NCI-H1092 treated with DMSO at 0.1 percent for 48 hours (cell line): ENCODE measurements at places on chromosomes 3 and 15.

GRCh38 chr15:75945953-75946352 is 42.3 kb downstream of the FBXO22 start:
- DNase-seq: no peak

- DNase-seq: no peak
Observed at GRCh38 chr3:9416139-9416780, 18.8 kb downstream of the SETD5 start.

- DNase-seq: no peak
Observed at GRCh38 chr3:179304605-179305004, 18.2 kb upstream of the ZNF639 start.

DNA sequence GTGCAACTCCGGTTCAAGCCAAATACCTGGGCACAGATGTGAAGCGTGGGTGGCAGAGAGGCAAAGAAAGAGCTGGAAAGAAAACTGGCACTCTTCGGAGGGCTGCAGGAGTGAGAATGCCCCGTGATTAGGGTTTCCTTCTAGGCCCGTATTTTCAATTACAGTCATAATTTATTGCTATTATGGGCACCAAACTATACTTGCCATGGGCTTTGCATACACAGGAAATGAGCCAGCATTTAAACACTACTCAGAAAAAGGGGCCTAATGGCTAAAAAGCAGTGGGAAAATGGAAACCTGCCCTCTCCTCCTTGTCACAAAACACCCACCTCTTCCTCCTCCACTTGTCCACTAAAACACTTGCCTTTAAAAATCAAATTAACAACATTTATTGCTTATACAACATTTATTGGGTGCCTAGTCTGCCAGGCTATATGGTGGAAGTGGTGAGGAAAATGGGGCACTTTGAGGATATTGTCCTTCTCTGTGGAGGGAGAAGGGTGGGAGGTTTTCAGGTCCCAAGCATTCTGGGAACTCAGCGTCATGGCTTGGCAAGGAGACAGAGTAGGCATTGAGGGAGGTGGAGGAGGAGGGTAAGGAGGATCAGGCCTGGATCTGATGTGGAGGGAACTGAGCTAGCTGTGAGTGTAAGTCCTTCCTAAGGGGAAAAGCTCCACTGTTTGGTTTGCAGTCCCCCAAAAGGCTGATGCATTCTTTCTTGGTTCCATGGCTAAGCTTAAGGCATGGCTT is 160.9 kb downstream of the SLCO3A1 start:
- DNase-seq: no peak

- DNase-seq: no peak
Observed at GRCh38 chr3:11908981-11909698, 62.5 kb upstream of the TAMM41 start.

- no peak for DNase-seq
Observed at GRCh38 chr3:169323578-169324451, 339.7 kb downstream of the MECOM start.

- no peak for DNase-seq
Observed at GRCh38 chr3:140368223-140368811, 309.5 kb upstream of the TRIM42 start.

DNA sequence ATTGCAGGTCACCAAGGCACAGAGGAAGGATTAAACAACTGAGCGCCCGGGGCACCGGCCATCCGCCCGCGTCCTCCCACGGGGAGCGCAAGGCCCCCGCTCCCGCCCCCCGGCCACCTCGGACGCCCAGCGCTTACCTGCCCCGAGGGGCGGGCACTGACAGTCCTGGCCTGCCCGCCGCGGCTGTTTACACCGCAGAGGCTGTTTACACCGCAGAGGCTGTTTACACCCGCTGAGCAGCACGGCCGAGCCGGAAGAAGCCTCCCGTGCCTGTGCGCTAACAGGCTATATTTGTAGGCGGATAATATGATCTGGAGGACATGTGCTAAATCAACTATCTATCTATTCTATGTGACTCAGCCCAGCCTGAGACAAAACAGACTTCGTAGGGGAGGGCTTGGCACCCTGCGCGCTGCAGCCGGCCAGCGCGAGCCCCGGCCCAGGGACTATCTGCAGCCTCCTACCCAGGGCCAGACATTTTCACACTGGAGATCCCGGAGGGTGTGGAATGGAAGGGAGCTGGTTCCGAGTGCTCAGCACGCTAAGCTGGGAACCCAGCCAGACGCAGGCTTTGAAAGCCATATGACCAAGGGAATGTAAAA is at the start of gene LRRC2:
Gene LRRC2, minus strand, starts transcription at position 263 of the 602 bp plus-strand sequence. CDS start 14,711 bp downstream, outside the sequence.
- DNase-seq: no peak

GRCh38 chr15:82681371-82681770 is 28.3 kb downstream of the AP3B2 start:
- no peak for DNase-seq

DNA sequence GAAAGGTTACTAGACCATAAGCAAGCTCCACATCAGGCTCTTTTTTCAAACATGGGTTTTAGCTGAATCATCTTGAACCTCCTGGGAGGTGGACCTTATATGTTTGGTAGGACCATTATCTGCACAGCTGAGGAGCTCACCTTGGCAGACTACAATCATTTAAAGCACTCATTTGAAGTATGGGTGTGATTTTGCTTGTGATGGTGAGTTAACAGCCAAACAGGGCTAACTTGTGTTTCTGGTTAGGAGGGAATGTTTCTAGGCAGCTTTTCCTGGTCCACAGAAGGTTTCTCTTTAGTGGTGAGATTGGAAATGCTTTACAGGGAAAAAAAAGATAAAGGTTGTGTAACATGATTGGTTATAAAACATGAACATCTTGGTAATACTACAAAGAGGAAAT is 61.8 kb downstream of the ARHGEF26 start:
- no peak for DNase-seq

- DNase-seq: no peak
Observed at GRCh38 chr3:189307963-189308362, 136.2 kb downstream of the TPRG1 start.

- DNase-seq: no peak
Observed at GRCh38 chr3:58531555-58531954, 5.4 kb downstream of the ACOX2 start.

- no peak for DNase-seq
Observed at GRCh38 chr3:117084277-117084676, 374.7 kb downstream of the TUSC7 start.

DNA sequence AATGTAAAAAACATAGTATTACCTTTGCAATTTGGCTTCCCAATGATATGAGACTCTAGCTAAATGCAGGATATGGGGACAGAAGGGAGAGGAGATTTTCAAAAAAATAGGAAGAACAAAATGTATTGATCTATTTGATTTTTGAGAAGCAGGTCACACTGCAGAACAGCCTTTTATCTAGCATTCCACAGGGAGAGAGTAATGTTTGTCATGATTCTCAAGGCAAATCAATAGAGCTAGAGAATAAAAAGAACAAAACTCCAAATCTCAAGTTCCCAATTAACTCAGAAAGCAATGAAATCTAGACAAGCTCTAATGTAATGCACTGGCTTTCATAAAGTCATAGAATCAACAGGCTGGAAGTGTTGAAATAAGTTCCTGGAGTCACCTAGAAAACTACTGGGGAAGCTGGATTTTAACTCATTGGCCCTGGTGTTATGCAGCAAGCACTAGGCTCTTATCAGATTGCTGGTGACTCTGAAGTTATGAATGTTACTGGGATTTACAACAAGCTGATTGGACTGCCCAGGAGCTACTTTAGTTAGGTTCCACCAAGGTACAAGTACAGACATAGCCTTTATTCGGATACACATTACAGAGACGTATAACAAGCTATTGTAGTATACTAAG is 442.8 kb downstream of the FGF12 start:
- no peak for DNase-seq

DNA sequence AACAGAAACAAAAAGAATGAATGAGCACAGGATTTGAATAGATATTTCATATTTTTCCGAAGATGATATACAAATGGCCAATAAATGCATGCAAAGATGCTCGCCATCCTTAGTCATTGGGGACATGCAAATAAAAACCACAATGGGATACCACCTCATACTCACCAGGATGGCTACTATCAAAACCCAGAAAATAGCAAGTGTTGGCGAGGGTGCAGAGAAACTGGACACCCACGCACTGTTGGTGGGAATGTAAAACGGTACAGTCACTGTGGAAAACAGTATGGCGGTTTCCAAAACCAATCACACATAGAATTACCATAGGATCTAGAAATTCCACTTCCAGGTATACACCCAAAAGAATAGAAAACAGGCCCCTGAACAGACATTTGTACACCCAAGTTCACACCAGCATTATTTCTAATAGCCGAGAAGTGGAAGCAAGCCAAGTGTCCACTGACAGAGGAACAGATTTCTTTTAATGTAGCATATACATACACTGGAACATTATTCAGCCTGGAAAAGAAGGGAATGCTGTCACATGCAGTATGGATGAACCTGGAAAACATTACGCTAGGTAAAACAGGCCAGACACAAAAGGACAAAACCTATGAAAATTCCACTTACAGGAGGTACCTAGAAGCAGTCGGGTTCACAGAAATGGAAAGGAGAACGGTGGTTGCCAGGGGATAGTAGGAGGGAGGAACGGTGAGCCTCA is 3.6 kb downstream of the RNF168 start:
- no peak for DNase-seq

GRCh38 chr3:46564190-46565021 is 1.7 kb downstream of the LRRC2 start:
- DNase-seq: no peak

DNA sequence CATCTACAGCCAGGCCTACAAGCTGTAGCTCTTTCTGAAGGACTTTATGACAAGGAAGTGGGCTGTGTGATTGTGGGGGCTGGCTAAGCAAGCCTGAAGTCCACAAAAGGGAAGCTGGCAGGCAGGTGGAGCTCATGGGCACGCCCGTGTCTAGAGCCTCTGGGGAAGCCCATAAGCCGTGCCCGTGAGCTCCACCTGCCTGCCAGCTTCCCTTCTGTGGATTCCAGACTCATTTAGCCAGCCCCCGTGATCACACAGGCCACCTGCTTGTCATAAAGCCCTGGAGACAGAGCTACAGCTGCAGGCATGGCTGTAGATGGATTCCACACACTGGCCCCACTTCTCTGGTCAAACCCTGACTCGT is 15.2 kb downstream of the EFCC1 start:
- peak; percentile 90 for DNase-seq

DNA sequence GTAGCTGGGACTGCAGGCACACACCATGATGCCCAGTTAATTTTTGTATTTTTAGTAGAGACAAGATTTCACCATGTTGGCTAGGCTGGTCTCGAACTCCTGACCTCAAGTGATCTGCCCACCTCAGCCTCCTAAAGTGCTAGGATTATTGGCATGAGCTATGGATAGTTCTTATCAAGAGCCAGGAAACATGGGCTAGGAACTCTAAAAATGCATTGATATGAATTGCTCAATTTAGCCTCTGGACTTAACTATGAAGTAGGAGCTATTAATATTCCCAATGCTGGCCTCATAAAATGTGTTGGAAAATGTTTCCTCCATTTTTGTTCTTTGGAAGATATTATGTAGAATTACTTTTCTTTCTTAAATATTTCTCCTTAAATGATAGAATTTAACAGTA is 82.8 kb upstream of the PEX5L start:
- DNase-seq: no peak

DNA sequence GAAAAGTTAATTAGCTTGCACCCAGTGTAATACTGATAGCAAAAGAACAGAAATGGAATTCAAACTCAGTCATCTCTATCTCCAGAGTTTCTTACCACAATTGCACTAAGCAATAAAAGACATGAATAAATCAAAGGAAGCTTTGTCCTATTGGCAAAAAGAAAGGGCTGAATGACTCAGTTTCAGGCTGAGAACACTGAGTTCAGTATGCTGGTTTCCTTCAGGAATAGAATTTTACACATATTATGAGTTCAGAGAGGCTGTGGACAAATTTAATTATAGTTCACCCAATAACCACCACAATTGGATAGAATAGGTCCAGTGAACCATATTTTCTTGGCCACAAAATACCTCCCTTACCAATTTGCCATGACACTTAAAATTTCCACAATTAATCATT is 249.7 kb downstream of the KCNMB2 start:
- DNase-seq: no peak

- no peak for DNase-seq
Observed at GRCh38 chr15:75925440-75925839, 21.8 kb downstream of the FBXO22 start.

- DNase-seq: peak; percentile 50
Observed at GRCh38 chr3:194632809-194633348, 340 bp downstream of the TMEM44 start.

DNA sequence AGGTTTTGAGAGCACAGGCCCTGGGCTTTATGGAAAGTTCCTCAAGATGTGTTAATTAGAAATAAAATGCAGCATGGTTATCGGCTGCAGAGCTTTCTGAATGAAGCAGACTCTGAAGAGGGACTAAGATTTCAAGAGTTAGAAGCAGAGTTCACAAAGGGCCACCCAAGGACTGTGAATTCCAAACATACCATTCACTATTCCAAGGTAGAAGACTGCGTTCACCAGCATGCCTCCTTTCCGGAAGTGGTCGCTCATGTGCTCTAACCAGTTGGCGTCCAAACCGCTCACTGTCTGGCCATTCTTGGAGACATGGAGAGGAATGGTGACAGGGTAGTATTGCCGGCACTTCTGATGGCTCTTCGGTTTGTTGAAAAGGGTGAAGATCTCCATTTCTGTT is 104.9 kb downstream of the OXNAD1 start:
- no peak for DNase-seq
